ENCODE measurements at places on chromosomes 7 and 10.

DNA sequence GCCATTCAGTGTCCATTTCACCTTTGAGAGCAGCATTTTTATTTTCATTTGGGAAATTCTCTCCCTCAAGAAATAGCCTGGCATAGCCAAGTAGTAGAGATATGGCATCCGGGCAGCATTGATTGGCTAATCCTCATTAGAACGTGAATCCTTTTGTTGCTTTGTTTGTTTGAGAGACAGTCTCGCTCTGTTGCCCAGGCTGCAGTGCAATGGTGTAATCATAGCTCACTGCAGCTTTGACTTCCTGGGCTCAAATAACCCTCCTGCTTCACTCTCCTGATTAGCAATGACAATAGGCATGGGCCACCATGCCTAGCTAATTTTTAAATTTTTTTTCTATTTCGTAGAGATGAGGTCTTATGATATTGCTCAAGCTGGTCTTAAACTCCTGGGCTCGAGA, 1174.9 kb upstream of the AUTS2 start:
- DNase-seq = no peak

DNA sequence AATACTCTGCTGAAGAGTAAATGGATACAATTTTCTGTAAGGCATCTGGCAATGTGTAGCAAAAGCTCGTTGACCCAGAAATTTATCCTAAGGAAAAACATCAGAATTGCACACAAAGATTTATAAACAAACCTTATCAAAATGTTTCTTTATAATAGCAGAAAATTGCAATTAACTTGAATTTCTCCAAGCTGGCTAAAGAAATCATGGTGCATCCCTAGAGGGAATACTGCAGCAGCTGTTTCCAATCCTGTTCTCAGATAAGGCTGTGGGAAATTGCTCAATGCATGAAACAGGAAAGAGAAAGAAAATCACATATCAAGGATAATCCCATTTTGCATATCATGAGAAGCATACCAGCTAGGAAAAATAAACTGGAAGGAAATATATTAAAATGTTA, 18.7 kb downstream of the TACR2 start:
- DNase-seq = no peak

GRCh38 chr7:25054819-25055519, 70.1 kb downstream of the CYCS start:
- no peak for DNase-seq

- DNase-seq = no peak
Measured at GRCh38 chr10:5625992-5626777, 40.2 kb downstream of the ASB13 start.

- DNase-seq = no peak
Measured at GRCh38 chr10:44574596-44575480, 189.9 kb upstream of the CXCL12 start.

GRCh38 chr10:82942286-82943099, 1067.5 kb downstream of the NRG3 start:
- no peak for DNase-seq

DNA sequence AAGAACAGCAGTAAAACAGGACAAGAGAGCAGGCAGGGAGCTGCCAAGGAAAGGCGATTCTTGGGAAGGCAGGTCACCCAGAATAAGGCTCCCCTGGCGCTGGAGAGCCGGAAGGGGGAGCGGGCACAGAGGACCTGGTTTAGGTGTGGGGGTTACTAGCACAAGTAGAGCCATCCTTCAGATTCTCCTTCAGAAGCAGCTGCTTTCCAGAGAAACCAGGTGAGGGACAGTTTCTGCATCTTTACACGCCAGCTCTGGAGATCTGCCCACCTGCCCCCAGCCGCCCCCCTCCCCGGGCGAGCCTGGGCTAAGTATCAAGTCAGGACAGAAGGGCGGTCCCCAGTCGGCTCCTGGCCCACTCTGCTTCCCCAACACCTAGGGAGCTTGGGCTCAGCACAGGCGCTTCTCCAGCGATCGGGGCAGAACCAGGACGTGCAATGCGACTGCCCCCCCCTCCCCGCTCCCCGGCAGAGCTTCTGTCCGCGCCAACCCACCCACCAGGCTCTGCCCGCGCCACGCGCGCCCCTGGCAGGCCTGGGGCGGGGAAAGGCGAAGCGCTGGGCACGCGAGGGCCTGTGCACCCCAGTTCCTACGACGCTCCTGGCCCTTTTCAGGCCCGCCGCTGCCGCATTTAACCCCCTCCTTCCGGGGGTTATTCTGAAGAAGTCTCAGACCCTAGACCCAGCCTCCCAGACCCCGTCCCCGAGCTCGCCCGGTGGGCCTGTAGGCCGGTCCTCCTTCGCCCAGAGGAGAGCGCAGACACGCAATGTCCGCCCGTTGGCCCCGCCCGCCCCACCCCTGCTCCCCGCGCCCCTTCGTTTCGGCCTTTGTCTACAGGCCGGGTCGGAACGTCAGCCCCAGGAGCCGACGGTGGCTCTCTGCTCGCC, 4.4 kb upstream of the EN2 start:
- no peak for DNase-seq

GRCh38 chr10:99374972-99375371, 45.8 kb downstream of the CNNM1 start:
- DNase-seq = no peak

GRCh38 chr7:23072922-23073321, 32.7 kb upstream of the KLHL7 start:
- DNase-seq = no peak

DNA sequence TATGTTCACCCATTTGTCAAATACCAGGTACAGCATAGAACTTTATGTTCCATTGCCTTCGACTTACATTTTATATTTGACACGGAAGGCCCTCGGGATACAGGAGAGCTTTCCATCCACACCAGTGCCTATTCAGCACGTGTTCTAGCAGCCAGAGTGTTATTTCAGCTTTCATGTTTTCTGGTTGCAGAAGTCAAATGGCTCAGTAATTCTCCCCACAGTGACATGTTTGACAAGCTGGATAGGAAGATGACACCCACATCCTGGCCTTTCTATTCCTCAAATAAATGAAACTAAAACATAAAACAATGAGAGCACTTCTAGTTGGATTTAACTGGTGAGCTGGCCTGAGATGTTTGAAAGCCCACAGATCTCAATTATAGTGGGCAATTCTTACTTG, 173.4 kb downstream of the SORCS1 start:
- DNase-seq = no peak

DNA sequence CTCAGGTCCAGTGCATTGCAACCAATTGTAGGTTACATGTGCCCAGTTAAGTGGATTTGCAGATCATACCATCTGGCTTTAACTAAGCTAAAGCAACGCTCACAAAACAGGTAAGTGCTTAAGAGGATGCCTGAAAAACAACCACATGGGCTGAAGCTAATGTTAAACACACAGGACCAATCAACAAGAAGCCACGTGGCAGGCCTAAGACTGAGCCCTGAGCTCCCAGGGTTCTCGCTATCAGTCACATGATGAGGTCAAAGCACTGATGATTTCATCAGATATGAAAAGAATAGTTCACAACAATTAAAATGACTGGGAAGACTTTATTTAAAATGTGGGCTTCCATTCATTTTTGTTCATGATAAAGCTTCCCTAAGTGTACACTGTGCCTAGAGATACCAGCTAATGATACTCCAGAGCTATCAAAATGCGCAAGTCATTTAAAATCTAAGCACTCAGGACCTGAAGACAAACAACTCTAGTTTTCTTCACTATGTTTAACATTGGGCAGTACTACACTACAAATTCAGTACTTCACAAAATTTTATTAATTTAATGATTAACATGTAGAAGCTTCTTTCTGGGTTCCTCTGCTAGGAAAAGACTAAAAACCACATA, 90.6 kb downstream of the PIP4K2A start:
- DNase-seq = no peak

- DNase-seq = no peak
Measured at GRCh38 chr7:86930554-86931307, 128.7 kb downstream of the ELAPOR2 start.

- DNase-seq = no peak
Measured at GRCh38 chr7:70569335-70569819, 562.6 kb upstream of the GALNT17 start.

GRCh38 chr7:149817301-149817771, 20.8 kb upstream of the ZNF862 start:
- no peak for DNase-seq

DNA sequence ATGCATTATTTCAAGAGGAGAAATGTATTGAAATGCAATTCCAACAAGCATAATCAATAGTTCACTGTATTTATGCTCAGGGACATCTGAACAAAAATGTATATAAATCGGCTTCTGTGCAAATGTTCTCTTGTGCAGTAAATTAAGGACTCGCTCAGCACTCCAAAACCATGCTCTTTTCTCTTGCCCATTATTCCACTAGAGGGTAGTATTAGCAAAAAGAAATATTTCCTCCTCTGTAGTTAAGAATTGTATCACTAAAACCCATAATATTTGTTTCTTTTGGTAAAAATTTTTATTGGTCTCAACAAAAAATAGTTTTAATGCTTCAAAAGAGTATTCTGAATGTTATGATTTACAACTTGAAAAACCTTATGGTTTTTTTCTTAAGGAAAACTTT, 803.1 kb downstream of the PCDH15 start:
- DNase-seq = no peak

DNA sequence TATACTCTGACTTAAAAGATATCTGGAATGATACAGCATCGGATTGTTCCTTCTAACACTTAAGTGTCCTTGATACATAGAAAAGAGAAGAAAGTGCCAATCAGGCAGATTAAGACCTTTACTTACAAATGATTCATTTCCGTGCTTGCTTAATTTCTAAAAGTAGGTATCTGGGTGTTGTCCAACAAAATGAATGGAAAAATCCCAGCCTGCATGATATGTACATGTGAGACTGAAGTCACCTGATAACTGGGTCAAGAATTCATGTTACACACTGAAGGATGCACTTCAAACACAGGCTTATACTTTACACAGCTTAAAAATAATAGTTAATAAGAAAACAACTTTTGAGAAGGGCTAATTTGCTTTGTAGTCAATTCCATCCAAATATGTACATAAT, 25.2 kb upstream of the PLXDC2 start:
- DNase-seq = no peak

DNA sequence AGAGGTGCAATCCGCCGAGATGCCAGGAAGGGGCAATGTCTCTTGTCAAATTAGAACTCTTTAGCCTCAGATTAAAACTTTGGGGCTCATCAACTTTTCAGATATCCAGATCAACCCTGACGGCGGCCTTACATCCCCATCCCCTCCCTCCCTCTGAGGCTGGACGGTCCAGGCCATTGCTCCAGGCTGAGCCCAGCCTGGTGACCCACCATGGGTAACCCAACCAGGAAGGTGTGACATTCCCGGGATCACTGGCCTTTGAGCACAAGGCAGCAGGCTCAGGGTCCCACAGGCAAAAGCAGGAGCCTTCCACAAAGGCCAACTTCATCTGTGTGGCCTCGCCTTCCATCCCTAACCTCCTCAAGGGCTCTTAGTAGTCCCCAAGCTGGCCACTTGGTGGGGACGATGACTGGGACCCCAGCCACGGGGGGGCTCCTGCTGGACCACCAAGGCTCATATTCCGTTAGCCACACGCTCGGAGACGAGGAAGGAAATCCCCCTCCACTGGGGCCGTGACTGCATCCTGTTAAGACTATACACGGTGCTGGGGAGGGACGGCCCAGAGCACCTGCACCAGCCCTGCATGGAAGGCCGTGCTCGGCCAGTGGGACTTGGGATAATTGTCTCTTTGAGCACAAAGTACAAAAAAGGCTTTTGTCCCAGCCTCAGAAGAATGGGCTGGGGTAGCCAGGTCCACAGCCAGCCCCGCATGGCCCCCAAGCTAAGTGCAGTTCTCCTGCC, 62.8 kb downstream of the ZRANB1 start:
- no peak for DNase-seq

DNA sequence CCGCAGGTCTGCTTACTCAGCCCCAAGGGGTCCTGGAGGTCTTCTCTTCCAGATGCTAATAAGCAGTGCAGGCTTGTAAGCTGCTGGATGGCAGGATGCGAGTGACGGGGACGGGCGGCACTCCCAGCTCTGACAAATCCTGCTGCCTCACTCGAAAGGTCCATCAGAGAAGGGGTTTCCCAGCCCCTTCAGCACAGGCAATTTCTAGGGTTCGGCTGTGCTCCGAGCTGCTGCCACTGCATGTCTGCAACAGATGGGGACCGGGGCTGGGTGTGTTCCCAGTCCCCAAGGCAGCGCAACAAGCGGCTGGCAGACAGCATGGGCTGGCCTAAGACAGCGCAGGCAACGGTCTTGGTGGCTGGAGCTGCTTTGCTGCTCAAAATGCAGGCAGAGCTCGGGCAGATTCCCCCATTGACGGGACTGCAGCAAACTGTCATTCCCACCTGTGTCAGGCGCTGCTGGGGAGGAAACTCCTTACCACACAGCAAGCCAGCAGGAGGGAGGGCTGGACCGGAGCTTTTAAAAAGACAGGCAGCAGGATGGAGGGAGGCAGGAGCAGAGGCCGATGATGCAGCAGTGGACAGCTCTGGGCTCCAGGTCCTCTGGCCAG, 62.4 kb downstream of the PRKAG2 start:
- DNase-seq = no peak

- DNase-seq = no peak
Measured at GRCh38 chr7:17056491-17057142, 174.8 kb upstream of the AGR3 start.

- DNase-seq = no peak
Measured at GRCh38 chr10:73911553-73912004, 647 bp downstream of the PLAU start.

DNA sequence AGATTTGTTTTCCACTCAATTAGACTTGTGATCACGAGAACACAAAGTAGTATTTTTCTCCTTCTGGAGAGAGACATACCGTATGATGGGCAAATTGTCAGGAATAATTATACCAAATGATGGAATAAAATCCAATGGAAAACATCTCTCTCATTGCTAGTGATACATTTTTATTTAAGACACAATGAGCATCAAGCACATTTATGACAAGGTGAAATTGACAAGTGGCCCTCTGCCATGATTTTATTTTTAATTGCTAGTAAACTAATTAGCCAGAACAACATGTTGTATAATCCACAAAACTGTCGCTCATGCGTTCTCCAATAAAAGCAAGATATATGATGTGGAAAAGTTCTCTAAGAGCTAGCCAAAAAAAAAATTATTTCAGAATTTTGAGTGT, 620.8 kb downstream of the AUTS2 start:
- DNase-seq = no peak

GRCh38 chr10:77939561-77940001, 13.0 kb upstream of the DLG5 start:
- no peak for DNase-seq

- DNase-seq = no peak
Measured at GRCh38 chr10:127193125-127193524, 3.3 kb downstream of the INSYN2A start.

- no peak for DNase-seq
Measured at GRCh38 chr10:66927971-66928770, 2.3 kb downstream of the LRRTM3 start.
